Fibroblast of the aortic adventitia (primary cell): ENCODE measurements at places on chromosomes 7 and 10. TPM values are rescaled to one million over a fixed set of nuclear protein-coding genes. Genes with fewer than 3 reads are reported as not detected.

Gene PNLIPRP3
- not detected in 2 replicates for total RNA-seq

Gene C10orf143
- 0.49 and 2.0 TPM in 2 replicates for total RNA-seq

Gene MRPS24
- total RNA-seq: 82.1 and 137 TPM in 2 replicates

- no peak for DNase-seq
These were observed 16.9 kb upstream of the ENTPD1 start for GRCh38 chr10:95739056-95739455.

DNA sequence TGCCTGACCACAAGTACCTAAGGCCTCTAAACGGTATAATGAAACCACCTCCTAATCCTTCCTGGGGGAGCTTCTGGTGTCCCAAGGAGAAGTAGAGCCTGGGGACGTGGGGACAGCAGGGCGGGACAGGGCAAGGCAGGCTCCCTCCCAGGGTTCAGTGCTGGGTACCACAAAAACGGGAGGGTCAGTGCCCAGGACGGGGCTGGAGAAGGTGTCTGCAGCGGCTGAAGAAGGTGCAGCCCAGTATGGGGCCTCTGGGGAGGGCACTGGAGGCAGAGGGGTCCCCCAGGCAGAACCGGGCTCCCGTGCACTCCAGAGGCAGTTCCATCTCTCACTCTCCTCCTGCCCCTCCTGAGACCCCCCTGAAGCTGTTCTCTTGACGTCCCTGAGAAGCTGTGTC is 46.2 kb downstream of the DPYSL4 start:
- no peak for DNase-seq

Gene UPK3BL1
- 1.5 and 3.2 TPM in 2 replicates for total RNA-seq

DNA sequence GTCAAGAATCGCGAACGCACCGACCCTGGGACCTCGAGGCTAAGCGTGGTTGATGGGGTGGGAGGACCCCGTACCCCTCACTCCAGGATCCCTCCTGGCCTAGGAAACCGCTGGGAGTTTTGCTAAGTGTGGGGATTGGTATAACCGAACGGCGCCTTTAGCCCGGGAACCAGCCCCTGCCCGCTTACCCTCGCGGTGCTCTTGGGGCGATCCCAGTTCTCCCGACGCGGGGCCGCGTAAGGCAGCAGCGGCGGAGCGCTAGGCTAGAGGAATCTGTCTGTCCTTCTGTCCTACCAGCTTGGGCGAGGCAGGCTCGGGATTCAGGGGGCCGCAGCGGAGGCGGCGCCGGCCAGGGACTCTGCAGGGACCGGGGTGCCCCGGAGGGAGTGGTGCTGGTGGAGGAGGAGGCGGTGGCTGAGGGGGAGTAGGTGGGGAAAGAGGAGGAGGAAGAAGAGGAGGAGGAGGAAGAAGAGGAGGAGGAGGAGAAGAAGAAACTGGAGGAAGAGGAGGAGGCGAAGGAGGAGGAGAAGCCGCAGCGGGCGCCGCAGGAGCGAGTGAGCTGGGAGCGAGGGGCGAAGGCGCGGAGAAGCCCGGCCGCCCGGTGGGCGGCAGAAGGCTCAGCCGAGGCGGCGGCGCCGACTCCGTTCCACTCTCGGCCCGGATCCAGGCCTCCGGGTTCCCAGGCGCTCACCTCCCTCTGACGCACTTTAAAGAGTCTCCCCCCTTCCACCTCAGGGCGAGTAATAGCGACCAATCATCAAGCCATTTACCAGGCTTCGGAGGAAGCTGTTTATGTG is 439 bp upstream of the EMX2 start:
- peak; percentile 9 for DNase-seq

- no peak for DNase-seq
These were observed 63.1 kb upstream of the DUSP5 start for GRCh38 chr10:110434489-110435096.

DNA sequence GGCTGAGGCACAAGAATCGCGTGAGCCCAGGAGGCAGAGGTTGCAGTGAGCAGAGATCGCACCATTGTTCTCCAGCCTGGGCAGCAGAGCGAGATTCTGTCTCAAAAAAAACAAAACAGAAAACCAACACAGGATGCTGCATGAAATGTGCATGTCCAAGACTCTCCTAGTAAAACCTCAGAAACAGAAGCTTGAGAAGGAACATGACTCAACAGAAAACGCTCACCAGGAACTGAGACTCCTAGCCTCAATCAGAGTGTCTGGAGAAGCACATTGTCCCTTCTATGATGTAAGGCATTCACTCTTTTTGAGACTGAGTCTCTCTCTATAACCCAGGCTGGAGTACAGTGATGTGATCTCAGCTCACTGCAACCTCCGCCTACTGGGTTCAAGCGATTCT is 168.3 kb downstream of the MYOF start:
- DNase-seq: no peak

Gene SLC29A3
- 1.2 and 2.8 TPM in 2 replicates for total RNA-seq

DNA sequence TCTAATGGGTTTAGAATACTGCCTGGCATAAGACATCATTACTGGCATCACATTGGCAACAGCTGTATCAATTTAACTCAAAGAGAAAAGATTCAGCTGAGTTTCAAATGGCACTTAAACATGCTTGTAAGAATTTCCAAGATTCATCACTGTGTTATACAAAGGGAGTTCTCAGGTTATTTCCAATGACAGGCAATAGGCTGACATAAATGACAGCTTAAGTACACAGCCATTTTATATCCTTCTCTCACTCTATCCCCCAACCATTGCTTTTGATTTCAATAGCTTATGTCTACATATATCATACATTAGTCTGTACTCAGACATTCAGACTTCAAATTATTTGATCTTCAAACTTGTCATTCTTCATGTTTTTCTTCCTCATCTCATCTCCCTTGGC is 45.5 kb upstream of the CABCOCO1 start:
- no peak for DNase-seq

Gene PTF1A
- not detected in 2 replicates for total RNA-seq

Gene NPC1L1
- total RNA-seq: under 0.01 TPM in 1 of 2 replicates, not detected in the other

GRCh38 chr10:71933651-71934050 is 30.5 kb upstream of the CHST3 start:
- DNase-seq: no peak

- peak; percentile 31 for DNase-seq
These were observed 217.8 kb upstream of the HPS1 start for GRCh38 chr10:98664329-98665042.
